ENCODE measurements at places on chromosomes 12 and 14. TPM values are rescaled to one million over a fixed set of nuclear protein-coding genes. Genes with fewer than 3 reads are reported as not detected.

Gene TMEM30B
- 1.1 TPM for total RNA-seq

DNA sequence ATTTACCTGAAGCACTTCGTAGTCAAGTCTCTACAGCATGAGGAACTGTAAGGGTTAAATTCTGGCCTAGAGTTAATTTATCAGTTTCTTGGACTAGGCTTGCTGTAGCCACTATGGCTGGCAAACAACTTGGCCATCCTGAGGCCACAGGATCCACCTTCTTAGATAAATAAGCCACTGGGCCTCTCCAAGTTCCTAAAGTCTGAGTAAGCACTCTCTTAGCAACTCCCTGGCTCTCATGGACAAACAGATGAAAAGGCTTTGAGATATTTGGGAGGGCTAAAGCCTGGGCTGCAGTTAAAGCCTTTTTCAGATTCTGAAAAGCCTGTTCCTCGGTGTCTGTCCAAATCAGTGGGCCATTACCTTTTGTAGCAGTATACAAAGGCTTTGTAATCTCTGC lies 675.0 kb downstream of the TMEM121 start:
- no peak for DNase-seq

Gene MYH6
- not detected for total RNA-seq

DNA sequence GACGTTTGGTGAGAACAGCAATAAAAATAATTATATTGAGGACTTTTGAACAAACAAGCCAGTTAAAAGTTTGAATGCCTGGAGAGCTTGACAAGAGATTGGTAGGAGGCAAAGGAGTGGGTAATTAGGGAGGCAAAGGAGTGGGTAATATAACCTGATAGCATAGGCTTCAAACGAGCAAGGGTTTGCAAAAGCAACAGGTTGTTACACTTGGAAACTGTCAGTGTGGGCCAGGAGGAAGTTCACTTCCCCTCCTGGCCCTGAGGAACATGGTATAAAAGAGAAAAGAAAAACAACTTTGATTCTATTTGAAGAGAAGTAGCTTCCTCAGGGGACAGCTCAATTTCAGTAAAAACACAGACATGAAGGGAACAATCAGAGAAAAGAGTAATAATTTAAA lies 121.7 kb downstream of the CCER1 start:
- DNase-seq = no peak

GRCh38 chr14:84432676-84433075 lies 1097.3 kb upstream of the FLRT2 start:
- no peak for DNase-seq

Gene YY1
- 47.1 TPM for total RNA-seq

Gene ACVRL1
- total RNA-seq = 11.5 TPM

GRCh38 chr12:120640861-120641833 lies 721 bp downstream of the CABP1 start:
- peak; percentile 90 for DNase-seq

GRCh38 chr12:113088037-113088436 lies 31.5 kb downstream of the DTX1 start:
- no peak for DNase-seq

DNA sequence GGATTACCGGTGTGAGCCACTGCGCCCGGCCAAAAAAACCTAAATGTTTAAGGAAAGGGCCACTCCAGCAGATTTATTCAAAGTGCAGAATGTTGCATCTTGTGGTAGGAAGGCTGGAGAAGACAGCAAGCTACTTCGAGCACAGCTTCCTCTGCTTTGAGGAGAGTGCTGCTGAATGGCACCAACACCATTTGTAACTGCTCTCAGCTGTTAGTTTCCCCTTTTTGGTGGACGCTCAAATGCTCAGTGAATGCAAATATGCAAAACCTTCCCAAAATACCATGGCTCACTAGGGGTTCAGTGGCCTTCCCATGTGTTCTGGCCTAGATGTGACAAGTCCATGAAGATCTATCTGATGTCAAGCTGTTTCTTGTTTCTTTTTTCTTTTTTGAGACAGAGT lies 2.9 kb upstream of the TDRD9 start:
- DNase-seq = no peak

Gene KLHDC1
- 2.9 TPM for total RNA-seq

GRCh38 chr12:30862486-30862885 lies 64.1 kb upstream of the TSPAN11 start:
- peak; percentile 34 for DNase-seq

- no peak for DNase-seq
These were observed 70.7 kb downstream of the ACACB start for GRCh38 chr12:109186993-109187653.

DNA sequence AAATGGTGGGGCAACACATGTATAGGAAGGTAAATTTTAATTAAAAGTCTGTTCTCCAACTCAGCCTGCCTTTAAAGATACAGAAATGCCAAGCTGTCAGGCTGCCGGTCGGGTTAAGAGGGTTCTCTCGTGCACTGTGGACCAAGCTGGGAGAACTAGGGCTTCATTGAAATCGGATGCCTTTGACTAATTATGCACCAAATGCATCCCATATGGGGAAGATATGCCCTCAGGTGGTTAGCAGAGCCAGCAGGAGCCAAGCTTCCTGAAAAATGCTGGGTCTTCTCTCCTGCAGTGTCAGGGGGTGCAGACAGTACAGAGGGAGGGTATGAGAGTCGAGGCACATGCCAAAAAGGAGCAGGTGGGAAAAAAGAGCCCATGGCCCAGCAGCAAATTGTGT lies 236.1 kb downstream of the CACNA1C start:
- DNase-seq = no peak

Gene OR6C2
- not detected for total RNA-seq

DNA sequence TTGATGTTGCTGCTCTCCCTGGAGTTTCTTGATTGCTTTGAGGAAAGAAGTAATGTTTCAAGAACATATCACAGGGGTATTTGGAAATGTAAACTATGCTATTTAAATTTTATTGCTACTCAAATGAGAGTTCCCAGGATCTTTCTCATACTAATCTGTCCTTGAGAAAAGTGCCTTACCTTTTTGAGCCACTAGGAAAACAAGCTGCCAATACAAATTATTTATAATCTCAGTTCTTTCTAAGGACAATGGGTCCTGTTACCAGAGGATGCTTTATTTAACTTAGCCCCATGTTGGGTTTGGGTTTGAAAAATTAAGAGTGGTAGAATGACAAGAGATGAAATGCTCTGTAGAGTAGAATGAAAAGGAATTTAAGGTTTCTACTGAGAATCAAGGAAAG lies 258.2 kb upstream of the PRKD1 start:
- DNase-seq = no peak

Gene KRT74
- total RNA-seq = not detected

GRCh38 chr12:101597164-101597563 lies 2.4 kb downstream of the MYBPC1 start:
- no peak for DNase-seq

All from osteoblast (primary cell).